NCI-H748 treated with DMSO at 0.1 percent for 48 hours (cell line): ENCODE measurements at places on chromosomes 11 and 22.
A peak's percentile ranks its signal among the peaks of the same experiment; 100 is the strongest.

DNA sequence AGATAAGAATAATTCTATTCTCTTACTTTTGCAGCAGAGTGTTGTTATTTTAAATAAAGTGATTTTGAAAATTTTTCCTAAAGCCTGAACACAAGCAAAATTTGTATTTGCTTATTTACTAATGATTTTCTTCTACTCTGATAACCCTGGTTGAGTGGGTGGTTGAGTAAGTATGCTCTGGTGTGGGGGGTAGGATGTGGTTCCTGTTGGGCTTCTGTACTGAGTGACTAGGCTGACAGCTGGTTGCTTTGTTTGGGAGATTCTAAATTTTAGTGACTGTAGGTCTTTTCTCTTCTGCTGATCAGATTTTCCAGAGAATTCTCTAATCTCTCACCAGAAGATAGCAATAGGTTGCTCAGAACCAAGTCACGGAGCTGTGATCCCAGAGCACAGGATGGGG is 61.6 kb downstream of the METTL15 start:
- DNase-seq = no peak

GRCh38 chr22:41526226-41526829 is 17.9 kb downstream of the POLR3H start:
- DNase-seq = no peak

GRCh38 chr11:61609980-61610366 is 29.1 kb upstream of the SYT7 start:
- no peak for DNase-seq

- no peak for DNase-seq
These were observed 182.5 kb downstream of the CADM1 start for GRCh38 chr11:115321605-115322289.

DNA sequence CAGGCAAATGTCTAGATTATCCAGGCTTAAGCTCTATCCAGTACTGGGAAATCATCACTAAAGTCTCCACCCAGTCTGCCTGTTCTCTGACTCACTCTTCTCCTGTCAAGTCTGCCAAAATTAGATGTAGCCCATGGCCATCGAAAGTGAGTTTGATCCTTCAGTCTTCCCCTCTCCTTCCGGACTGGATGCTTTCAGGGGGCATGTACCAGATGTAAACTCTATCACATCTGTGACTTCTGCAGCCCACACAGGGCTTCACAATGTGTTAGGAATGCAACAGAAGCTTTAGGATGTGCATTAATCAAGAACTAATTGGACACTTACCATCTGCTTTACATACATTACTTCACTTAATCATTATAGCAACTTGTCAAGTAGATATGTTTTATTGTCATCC is 12.3 kb downstream of the ME3 start:
- no peak for DNase-seq

DNA sequence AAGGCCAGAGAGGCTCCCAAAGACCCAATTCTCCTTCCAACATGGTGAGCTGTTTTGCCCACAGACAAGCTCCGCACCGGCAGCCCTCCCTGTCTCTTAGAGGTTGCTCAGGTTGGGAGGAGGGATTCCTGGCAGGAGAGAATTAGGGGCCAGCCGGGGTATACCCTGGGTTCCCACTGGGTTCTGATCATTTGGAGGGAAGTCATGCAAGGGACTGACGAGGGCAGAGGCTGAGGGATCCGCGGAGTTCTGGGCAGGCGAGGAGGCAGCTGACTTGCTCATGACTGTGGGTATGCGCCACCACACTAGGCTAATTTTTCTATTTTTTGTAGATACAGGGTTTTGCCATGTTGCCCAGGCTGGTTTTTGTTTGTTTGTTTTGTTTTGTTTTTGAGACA is 4.6 kb downstream of the ST3GAL4 start:
- no peak for DNase-seq

DNA sequence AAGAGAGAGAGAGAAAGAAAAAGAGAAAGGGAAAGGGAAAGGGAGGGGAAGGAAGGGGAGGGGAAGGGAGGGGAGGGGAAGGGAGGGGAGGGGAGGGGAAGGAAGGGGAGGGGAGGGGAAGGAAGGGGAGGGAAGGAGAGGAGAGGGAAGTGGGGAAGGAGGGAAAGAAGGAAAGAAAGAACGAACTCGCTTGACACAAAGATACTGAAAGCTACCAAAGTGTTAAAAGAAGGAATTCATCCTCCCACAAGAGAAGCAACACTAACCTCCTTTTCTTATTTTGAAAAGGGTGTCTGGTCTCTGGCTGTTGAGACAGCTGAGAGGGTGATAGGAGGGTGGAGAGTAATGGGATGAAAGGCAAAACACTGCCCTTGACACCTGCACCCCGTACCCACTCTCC is 172.6 kb downstream of the SHANK2 start:
- DNase-seq = no peak

GRCh38 chr11:104843150-104843836 is 55.0 kb downstream of the CASP12 start:
- DNase-seq = no peak

DNA sequence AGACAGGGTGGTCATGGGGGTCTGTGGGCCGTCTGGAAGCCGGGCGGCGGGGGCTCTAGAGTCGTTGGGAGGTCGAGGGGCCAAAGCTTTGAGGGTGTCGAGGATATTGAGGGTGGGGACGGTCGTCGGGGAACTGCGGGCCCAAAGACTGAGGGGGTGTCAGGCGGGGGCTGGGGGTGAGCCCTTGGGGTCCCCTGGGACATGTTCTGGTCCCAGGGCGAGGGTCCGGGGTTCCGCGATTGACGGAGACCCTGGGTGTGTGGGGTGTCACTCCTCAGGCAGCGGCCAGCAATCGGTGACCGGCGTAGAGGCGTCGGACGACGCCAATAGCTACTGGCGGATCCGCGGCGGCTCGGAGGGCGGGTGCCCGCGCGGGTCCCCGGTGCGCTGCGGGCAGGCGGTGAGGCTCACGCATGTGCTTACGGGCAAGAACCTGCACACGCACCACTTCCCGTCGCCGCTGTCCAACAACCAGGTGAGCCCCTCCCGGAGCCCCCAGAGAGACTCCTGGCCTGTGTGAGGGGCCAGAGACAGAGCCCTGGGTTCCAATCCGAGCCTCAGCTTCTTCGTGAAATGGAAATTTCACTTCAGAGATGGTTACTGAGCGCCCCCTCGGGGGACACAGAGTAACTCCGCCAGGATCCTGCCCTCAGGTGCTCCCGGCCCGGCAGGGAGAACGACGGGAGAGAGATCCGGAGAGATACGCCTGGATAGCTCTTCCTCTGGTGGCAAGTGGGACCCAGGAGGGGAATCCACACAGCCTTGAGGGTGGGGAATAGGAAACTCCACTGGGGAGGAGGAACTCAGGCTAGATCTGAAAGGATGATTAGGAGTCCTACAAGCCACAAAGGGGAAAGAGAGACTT is 714 bp downstream of the SDF2L1 start:
- DNase-seq = peak; percentile 35

DNA sequence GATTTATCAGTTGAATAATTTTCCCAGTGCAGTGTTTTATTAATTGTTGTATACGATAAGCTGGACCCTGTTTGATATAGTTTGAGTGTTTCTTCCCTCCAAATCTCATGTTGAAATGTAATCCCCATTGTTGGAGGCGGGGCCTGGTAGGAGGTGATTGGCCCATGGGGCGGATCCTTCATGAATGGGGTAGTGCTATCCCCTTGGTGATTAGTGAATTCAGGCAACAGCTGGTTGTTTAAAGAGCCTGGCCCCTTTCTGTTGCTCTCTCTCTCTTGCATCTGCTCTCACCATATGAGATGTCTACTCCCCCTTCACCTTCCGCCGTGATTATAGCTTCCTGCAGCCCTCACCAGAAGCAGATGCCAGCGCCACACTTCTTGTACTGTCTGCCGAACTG is 1.5 kb downstream of the OR5A1 start:
- no peak for DNase-seq

GRCh38 chr11:100769165-100769564 is 82.1 kb downstream of the ARHGAP42 start:
- DNase-seq = no peak

DNA sequence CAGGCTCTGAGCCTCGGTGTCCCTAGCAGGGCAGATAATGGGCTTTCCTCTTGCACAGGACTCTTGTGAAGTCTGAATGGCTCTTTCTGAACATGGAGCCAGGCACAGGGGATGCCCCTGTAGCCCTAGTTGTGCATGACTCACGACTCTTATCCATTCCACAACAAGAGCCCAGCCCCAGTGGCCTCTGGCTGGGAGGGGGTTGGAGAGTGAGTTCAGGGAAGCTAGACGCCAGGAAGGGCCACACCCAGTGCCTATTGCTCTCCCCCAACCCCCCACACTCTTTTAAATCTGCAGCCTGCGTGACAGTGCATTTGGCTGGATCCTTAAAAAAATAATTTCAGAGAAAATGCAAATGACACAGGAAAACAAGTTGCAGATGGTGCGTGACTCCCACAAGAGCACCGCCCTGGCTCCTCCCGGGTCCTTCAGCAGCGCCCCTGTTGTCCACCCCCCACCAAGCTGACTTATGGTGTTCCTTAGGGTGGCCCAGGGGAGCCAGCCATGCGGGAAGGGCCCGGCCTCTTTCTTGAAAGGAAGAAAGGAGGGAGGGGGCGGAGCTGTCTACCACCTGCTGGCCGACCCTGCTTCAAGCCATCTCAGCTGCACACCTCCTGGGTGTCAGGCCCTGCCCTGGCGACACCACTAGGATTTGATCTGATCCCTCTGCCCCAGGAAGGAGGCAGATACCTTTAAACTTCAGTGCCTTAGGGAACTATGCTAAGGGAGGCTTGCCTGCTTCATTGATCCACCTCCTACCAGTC is 74.7 kb downstream of the MN1 start:
- no peak for DNase-seq

DNA sequence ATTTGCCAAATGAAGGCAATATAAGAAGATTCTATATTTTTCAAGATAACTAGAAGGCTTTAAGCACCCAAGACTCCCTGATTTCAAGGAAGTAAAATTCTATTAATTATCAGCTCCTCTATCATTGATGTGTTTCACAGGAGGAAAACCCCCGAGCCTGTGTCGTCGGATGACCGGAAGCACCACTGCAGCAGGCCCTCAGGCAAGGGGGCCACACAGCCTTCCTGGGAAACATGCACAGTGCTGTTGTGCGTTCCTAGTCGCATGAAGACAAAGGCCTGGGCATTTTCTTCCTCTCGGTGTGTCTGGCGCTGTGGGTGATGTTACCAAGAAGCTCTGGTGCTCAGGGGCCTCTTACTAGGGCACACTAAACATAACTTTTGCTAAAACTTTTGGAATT is 16.4 kb downstream of the CLTCL1 start:
- DNase-seq = no peak

DNA sequence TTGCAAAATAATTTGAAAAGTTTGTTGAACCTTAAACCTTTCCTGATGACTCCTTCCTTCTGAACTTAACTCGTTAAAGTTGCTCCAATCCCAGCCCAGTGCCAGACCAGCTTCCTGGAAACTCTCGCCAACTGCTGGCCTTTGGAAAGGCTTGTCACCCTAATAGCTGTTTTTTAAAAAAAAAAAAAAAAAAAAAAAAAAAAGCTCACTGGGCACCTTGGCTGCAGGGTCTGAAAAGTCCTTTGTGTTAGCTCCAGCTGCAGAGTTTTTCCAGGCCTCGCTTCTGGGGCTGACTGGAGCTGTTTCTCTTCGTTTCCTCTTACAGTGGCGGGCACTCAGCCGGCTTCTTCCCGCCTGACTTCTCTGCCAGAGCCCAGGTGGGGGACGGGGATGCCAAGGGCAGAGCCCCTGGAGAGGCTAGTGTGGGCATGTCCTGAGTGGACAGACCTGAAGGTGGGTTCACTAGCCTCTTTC is 25.1 kb downstream of the KCNQ1OT1 start:
- no peak for DNase-seq

DNA sequence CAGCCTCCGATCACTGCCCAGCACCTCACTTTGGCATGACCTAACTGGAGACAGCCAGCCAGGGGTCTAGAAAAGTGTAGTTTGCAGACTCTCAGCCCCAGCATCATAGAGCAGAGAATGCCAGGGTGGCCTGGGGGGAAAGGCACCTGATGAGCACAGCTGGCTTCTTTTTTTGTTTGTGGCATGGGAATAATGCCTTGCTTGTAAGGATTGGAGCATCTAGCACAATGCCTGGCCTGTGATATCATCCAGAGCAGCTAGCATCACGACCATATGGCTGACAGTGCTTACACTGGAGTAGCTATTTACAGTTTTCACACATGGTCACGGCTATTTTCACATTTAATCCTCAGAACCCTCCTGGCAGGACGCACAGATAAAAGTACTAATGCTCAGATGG is 594.8 kb upstream of the B3GAT1 start:
- no peak for DNase-seq

- no peak for DNase-seq
These were observed 16.0 kb downstream of the CDC45 start for GRCh38 chr22:19495562-19496323.

DNA sequence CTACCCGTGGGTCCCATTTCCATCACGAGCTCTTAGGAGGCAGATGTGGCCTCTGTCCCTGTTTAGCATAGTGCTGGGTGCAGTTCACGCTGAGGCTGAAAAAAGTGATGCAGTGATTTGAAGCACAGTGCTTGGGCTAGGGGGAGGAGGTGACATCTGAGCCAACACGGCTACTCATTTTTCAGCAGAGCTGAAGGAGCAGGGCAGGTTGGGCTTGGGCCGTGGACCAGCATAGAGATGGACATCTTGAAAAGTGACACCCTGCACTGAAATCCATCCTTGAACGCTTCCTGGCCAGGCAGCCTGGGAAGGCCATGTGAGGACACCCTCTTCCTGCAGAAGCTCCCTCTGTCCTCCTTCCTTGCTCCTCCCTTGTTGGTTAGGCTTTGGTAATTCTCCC is 66.4 kb downstream of the ADAMTS15 start:
- DNase-seq = no peak

DNA sequence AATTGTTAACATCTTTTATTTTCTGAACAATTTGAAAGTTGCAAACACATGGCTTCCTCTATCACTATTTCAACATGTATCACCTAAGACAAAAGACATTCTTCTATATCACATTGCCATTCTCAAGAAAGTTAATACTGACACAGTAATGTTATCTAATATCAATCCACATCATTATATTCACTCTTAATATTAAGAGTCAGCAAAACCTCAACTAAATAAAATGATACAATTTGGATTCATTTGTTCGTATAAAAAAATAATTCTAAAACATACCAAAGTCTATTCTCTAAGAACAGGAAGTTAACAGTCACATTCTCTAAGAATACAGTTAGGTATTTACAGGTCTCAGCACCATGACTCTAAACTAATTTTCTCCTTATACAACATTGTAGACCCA is 52.0 kb downstream of the ABTB2 start:
- DNase-seq = no peak

- DNase-seq = no peak
These were observed 379.1 kb upstream of the KIRREL3 start for GRCh38 chr11:127379686-127380085.

- no peak for DNase-seq
These were observed 60.0 kb upstream of the NECTIN1 start for GRCh38 chr11:119788911-119789560.

- no peak for DNase-seq
These were observed 1.6 kb downstream of the CAPN1 start for GRCh38 chr11:65183201-65183891.

- no peak for DNase-seq
These were observed 79.1 kb downstream of the TBC1D22A start for GRCh38 chr22:46841522-46841921.

GRCh38 chr22:23837911-23838680 is 710 bp downstream of the DERL3 start:
- DNase-seq = no peak

GRCh38 chr22:20147237-20147988 is 3.4 kb downstream of the CCDC188 start:
- DNase-seq = no peak

GRCh38 chr22:25555586-25555985 is 8.9 kb upstream of the GRK3 start:
- no peak for DNase-seq

- no peak for DNase-seq
These were observed 23.5 kb downstream of the DRICH1 start for GRCh38 chr22:23608583-23608982.
